ENCODE measurements at places on chromosomes 4 and X.
A peak's percentile ranks its signal among the peaks of the same experiment; 100 is the strongest.

- no peak for DNase-seq
Observed at GRCh38 chr4:183147196-183147595, 48.1 kb downstream of the WWC2 start.

DNA sequence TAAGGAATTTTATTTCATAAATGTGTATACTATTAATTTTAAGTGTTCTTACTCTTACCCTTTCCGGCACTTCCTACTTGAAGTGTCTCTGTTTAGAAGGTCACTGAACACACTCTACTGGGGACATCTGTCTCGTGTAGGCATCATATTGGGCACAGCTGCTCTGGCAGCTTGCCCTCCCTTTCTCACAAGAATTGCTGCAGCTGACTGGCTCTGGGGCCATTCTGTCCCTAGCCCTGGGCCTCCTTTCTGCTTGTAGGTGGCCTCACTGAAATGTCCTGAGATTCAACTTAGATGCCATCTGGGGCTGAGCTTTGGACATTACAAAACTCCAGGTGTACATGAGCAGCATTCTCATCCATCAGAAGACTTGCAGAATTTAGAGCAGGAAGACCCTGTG lies 49.6 kb downstream of the SMAD1 start:
- no peak for DNase-seq

DNA sequence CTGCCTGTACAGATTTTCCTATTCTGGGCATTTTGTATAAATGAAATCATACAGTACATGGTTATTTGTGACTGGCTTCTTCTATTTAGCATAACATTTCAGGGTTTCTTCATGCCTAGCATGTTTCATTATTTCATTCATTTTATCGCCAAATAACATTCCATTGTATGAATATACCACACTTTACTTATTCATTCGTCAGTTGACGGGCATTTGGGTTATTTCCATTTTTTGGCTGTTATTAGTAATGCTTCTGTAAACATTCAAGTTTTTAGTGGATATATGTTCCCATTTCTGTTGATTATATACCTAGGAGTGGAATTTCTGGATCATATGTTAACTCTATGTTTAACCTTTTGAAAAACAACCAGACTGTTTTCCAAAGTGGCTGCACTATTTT lies 47.5 kb downstream of the INTS12 start:
- no peak for DNase-seq

DNA sequence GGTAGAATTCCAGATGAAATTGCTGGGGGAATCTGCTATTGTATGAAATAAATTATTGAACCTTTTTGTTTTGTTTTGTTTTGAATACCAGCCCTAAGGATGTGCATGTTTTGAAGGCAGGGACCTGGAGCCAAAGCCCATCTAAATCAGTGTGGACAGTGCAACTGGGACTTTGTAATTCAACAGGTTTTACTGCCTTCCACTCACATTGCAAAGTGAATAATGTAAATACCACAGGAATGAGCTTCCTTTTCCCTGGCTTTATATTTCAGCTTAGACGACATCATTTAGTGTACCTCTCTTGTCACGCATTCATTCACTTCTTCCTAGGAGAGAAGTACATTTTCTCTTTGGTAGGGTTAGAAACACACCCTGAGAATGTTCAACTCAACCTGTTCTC lies 795.0 kb downstream of the CENPC start:
- DNase-seq: no peak

GRCh38 chr4:31234901-31235300 lies 514.7 kb downstream of the PCDH7 start:
- no peak for DNase-seq

- DNase-seq: peak; percentile 40
Observed at GRCh38 chr4:104596189-104596588, 101.5 kb upstream of the CXXC4 start.

- DNase-seq: no peak
Observed at GRCh38 chrX:119155416-119156035, 27.9 kb upstream of the KIAA1210 start.

- no peak for DNase-seq
Observed at GRCh38 chrX:21740329-21741274, 17.3 kb downstream of the SMPX start.

GRCh38 chr4:77994194-77994721 lies 62.9 kb upstream of the FRAS1 start:
- DNase-seq: no peak

GRCh38 chr4:19026281-19026680 lies 1004.7 kb upstream of the LCORL start:
- no peak for DNase-seq

DNA sequence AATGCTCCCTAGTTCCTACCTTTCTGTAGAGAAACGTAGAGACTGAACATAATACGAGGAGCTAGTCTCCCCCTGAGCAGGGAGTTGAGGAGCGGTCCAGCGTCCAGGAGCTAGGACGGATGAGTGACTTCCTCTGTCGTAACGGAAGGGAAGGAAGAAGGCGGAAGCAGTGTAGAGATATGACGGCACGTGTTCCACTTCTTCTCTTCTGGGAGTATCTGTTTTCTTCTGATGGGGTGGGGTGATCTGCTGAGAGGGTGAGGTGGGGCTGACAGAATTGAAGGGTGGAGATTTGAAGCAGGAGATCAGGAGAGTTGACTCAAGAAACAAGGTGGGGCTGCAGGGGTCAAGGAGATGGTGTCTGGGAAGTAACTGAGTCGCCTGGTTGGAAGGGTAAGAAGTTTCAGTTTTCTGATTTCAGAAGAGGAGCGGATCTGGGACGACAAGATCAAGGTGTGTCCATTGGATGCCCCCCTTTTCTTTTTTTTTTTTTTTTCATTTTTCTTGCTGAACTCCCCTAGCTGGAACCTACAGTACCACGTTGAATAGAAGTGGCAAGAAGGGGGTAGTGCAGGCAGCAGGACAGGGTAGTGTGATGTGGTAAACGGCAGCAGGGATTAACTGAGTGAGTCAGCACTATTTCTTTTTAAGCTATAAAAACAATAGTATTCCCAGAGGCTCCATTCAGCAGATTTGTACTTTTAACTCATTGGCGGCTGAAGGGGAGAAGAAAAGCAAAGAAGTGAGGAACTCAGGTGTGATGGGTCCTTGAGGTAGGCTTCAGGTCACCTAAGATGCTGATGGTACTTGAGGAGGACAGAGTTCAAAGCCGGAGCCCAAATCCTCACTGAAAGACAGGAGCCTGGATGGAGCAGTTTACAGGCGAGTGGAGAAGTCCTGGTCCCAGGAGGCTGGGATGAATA lies 50.8 kb upstream of the SETD7 start:
- peak; percentile 77 for DNase-seq

GRCh38 chr4:88879991-88880390 lies 177.0 kb downstream of the FAM13A start:
- DNase-seq: no peak
